NCI-H1436 (cell line): ENCODE measurements at places on chromosomes 7 and 10.
A peak's percentile ranks its signal among the peaks of the same experiment; 100 is the strongest.

GRCh38 chr7:90621125-90621746, 25.1 kb downstream of the CDK14 start:
- DNase-seq, result no peak

- no peak for DNase-seq
These were observed 3.4 kb upstream of the RASSF4 start for GRCh38 chr10:44956226-44956625.

GRCh38 chr7:22664988-22665798, 61.8 kb upstream of the IL6 start:
- DNase-seq, result no peak

DNA sequence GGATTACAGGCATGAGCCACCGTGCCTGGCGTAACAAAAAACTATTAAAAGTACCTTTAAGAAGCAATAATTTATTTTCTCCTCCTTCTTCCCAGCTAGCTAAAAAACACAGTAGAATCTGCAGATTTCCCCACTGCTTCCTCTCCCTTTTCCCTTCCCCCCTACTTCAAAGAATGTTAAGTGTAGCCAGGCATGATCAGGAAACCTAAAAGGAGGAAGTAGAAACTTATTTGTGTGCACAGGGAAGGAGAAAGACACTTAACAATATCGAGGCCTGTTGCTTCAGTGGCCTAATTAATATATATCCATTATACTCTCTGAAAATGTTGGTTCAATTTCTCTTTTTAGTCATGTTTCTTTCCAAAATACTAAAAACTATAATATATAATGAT, 127.7 kb downstream of the NRBF2 start:
- DNase-seq, result no peak

DNA sequence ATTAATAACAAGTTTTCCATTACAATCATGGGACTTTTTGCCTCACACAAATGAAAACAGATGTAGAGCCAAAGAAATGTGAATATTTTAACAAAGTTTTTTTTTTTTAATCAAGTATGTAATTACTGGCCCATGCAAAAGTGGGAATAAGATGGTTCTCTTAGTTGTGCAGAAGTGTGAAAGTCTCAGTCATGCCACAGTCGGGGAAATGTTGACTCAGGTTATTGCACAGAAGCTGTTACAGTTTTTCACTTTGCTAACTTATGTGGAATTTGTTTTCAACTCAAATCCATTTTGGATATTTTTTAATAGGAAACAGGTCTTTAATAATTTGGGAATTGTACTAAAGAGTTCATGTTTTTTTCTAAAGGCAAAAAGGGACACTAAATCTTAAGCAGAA, 44.0 kb upstream of the CAV2 start:
- DNase-seq, result no peak

GRCh38 chr10:7121154-7121797, 289.6 kb downstream of the SFMBT2 start:
- no peak for DNase-seq

GRCh38 chr7:28410628-28411531, 1.4 kb upstream of the CREB5 start:
- DNase-seq, result peak; percentile 12

- peak; percentile 28 for DNase-seq
These were observed 44.6 kb downstream of the TAX1BP1 start for GRCh38 chr7:27784399-27785053.

- DNase-seq, result no peak
These were observed 30.5 kb upstream of the YAE1 start for GRCh38 chr7:39535720-39536119.

- no peak for DNase-seq
These were observed at the start of gene HOXA3 for GRCh38 chr7:27151931-27152815. HOXA3 (minus strand) TSS chr7:27152583; CDS start chr7:27110640, 41,943 bp downstream.

DNA sequence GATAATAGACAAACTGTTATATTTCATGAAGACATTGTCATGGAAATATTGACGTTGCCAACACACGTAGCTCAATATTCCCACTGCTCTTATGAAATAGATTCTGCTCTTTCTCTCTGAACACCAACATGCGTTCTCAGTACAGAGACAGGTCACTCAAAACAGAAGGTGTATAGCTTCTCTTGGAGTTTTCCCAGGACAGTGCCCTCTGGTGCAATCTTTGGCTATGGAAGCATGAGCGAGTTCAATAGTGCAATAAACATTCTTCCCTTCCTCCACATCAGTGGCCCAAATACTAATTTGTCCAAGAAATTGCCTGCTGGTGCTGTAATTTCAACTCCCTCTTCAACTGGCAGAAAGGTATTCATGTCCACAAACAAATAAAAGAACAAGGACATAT, 145.3 kb downstream of the MAGI2 start:
- DNase-seq, result no peak

GRCh38 chr7:149791-150636, 42.4 kb upstream of the FAM20C start:
- peak; percentile 14 for DNase-seq

DNA sequence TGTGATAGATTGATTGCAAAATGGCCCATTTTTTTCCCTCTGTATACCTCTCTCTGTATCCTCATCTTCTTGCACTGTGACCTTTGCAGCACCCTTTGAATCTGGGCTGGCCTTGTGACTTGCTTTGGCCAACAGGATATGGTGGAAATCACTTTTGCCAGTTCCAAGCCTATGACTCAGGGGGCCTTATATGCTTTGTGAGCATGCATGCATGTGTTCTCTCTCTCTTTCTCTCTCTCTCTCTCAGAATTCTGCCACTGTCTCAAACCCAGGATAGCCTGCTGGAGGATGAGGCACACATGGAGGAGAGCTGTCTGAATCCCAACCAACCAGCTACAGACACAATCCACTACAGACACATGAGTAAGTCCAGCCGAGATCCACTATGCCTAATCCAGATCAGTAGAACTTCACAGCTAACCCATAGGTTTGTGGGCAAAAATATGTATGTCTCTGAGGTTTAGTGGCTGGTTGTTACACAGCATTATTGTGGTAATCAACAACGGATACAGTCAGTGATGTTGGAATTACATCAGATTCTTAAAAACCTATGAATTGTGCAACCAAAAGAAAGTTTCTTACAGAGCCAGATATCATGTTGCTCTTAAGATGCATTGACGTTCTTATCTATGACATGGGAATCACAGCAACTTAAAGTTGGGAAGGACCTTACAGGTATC, 41.8 kb upstream of the ABCB4 start:
- DNase-seq, result no peak

GRCh38 chr10:118870467-118871243, 115.9 kb upstream of the CACUL1 start:
- no peak for DNase-seq

DNA sequence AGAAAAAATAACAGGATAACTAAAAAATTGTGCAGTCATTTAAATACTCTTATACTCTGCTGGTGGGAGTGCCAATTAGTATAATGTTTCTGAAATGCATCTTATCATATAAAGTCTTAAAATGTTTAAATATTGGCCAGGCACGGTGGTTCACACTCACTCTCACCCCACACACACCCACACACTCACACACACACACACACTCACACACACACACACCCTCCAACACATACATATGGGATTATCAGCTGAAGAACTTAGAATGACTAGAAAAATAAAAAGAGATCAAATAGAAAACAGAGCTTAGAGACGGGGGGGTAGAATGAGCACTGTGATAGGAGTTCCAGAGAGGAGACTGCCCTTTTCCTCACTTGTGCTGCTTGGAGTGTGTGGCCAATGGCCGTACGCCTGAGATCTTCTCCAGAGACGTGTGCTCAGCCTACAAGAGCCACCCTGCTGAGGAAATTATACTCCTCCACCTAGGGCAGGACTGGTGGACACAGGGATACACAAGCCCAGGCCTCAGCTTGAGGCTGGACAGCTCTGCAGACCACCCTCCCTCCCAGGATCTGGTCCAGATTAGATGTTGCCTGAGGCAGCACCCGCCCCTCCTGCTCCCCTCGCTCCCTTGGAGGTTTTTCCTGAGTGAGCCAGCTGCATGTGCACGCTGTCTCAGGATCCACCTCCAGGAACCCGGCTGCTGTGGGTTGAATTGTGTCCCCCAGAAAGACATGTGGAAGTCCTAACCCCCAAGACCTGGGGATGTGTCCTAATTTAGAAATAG, 26.5 kb upstream of the PRKAG2 start:
- no peak for DNase-seq

DNA sequence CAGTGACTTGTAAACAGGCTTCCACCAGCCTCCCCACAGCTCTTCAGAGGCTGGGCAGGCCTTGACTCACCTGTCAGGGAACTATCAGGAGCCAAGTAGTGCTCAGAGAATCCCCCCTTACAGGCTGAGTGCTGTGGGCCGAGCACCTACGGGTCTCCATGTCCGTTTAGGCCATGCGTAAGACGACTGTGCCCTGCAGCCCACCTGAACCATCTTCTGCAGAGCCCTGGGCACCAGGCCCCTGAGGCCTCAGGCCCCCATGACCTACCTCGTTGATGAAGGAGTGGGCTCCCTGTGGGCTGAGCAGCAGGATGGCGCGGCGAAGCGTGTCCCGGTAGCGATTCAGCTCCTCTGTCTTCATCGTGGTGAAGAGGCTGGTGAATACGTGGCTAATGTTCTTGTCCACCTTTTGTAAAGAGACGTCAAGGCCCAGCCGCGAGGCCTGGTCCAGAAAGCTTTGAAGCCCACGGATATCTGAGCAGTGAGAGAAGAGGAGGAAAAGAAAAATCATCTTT, 228.0 kb downstream of the GRID1 start:
- DNase-seq, result no peak
